ENCODE measurements at places on chromosomes 16 and 17.

GRCh38 chr16:6726621-6727020 lies 606.0 kb upstream of the RBFOX1 start:
- no peak for ATAC-seq

GRCh38 chr17:17942846-17943245 lies 29.4 kb downstream of the TOM1L2 start:
- no peak for ATAC-seq

DNA sequence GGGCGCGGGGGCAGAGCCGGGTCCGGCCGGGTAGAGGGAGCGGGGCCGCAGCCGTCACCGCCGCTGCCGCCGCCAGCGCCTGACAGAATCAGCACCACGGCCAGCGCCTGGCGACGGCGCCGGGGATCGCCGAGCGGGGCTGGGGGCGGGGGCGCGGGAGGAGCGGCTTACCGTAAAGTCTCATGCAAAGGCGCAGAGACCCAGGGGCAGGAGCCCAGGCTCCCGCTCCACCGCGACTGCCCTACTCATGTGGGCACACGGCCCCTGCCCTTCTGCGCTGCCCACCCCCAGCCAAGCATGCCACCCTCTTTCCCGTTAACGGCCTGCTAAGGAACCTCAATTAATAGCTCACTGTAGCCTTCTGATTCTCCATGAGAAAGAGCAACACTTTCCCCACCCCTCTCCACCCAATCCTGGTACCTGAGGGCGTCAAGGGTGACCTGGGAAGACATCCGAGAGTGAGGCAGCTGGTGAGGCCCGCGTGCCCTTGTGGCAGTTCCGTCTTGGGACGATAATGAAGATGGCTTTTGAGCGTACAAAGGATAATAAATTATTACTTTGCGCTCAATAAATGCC lies at the start of gene SEZ6:
Gene SEZ6, minus strand, starts transcription at position 98 of the 576 bp plus-strand sequence. CDS start 164 bp downstream, outside the sequence.
- peak; percentile 63 for ATAC-seq

- no peak for ATAC-seq
Measured at GRCh38 chr17:32441886-32442285, 2.4 kb upstream of the PSMD11 start.

All from activated CD4-positive, CD25-positive, alpha-beta regulatory T cell treated with anti-CD3 and anti-CD28 coated beads, Interleukin-2, amount 50 U/mL, for 24 hours (primary cell).